Stimulated activated memory B cell treated with anti-CD40 and anti-IgM and Interleukin-4, amounts not matched to agents 10 μg/mL and 1 μg/mL and 100 μg/mL, for 72 hours (primary cell): ENCODE measurements at places on chromosomes 3 and 15.

GRCh38 chr3:113136071-113136470 lies 75.3 kb upstream of the BOC start:
- peaks cover 3% of the 10 kb centered on the region for H3K4me1 ChIP-seq
- no peak overlapping the region for H3K4me3 ChIP-seq
- no peak for ATAC-seq
- no peak overlapping the region for H3K27ac ChIP-seq

DNA sequence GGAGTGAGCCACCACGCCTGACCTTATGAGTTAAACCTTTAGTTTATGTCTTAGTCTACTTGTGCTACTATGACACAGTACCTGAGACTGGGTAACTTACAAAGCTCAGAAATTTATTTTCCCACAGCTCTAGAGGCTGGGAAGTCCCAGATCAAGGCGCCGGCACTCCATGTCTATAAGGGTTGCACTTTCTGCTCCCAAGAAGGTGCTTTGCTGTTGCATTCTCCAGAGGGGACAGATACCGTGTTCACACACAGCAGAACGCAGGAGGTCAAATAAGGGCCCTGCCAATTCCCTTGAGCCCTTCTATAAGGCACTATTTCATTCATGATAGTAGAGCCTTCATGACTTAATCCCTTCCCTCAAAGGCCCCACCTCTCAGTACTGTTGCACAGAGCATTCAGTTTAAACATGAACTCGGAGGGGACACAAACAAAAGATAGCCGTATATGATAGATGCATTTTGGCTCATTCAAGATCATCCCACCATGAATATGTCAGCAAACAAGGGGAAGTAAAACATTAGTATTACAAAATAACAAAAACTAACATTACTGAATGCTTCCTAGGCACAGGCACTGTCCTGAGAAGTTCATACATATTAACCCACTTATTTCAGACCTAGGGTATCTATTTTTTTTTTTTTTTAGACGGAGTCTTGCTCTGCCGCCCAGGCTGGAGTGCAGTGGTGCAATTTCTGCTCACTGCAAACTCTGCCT lies 26.5 kb downstream of the PLA1A start:
- no peak overlapping the region for H3K4me3 ChIP-seq
- ATAC-seq, result no peak
- peaks cover 50% of the 10 kb centered on the region for H3K4me1 ChIP-seq
- no peaks in the 10 kb centered on the region for H3K27me3 ChIP-seq
- H3K27ac ChIP-seq, result no peak overlapping the region
- peaks cover 23% of the 10 kb centered on the region for H3K36me3 ChIP-seq

GRCh38 chr3:49563040-49563578 lies 8.8 kb downstream of the BSN start:
- H3K4me3 ChIP-seq, result no peak overlapping the region
- ATAC-seq, result no peak
- H3K27ac ChIP-seq, result no peak overlapping the region
- no peaks in the 10 kb centered on the region for H3K36me3 ChIP-seq
- H3K27me3 ChIP-seq, result peaks cover 49% of the 10 kb centered on the region

DNA sequence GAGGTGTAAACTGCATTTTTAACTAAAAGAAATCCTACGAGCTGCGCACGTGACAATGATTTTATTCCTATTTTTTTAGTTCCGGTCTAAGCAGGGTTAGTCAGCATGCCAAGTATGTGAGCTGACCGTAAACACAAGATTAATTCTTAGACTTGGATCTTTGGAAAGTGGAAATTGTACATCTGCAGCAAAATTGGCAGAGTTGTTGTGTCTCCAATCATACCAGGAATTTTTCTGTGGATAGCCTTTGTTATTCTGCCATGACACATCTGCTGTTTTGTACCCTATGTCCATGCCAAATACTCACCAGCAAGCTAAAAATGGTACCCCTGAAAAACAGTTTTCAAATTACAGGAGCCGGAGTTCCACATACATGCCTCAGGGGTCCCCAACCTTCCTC lies 562.5 kb downstream of the UNC13C start:
- H3K4me1 ChIP-seq, result no peaks in the 10 kb centered on the region
- no peaks in the 10 kb centered on the region for H3K36me3 ChIP-seq
- no peak overlapping the region for H3K27ac ChIP-seq
- H3K4me3 ChIP-seq, result no peak overlapping the region
- ATAC-seq, result no peak

DNA sequence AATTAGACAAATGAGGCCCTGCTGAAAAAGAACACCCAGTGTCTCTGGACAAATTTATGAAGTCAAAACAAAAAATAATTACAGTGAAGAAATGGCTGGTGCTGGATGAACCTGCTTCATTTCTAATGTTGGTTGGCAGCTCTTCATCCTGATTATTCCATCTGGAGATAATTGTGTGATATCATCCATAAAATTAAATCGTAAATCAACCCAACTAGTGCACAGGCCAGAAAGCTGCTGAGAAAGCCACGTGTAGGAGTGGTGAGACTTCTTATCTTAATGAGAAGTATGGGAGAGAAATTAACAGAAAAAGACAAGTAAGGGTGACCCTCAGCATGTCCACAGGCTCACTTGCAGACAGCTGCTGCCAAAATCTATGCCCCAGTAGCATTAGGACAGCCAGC lies 465.2 kb upstream of the TGFBR2 start:
- H3K27ac ChIP-seq, result no peak overlapping the region
- no peaks in the 10 kb centered on the region for H3K4me1 ChIP-seq
- no peaks in the 10 kb centered on the region for H3K27me3 ChIP-seq

GRCh38 chr15:47362118-47362905 lies 355.0 kb upstream of the SEMA6D start:
- no peak overlapping the region for H3K4me3 ChIP-seq
- H3K4me1 ChIP-seq, result no peaks in the 10 kb centered on the region
- H3K27me3 ChIP-seq, result no peaks in the 10 kb centered on the region
- ATAC-seq, result no peak
- no peaks in the 10 kb centered on the region for H3K36me3 ChIP-seq

DNA sequence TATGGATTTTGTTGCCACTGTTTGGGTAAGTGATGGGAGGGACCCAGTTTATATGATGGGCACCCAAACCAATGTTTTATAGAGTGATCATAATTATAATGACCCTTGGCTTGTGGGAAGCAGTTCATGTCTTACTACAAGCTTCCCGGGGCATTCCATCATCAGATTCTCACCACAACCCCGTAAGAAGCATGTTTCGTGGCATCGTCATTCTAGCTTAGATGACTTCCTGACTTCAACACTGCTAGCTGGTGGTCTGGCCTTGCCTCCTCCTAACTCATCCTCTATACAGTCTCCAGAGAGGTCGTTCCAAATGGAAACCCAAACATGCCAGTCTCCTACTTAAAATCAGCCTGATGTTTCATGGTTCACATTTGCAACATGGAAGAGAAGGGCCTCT lies 226.9 kb downstream of the ADAMTS9 start:
- H3K4me3 ChIP-seq, result no peak overlapping the region
- H3K36me3 ChIP-seq, result no peaks in the 10 kb centered on the region
- no peak overlapping the region for H3K27ac ChIP-seq

- H3K27ac ChIP-seq, result peak overlapping the region; percentile 84
- peaks cover 32% of the 10 kb centered on the region for H3K4me1 ChIP-seq
- peak; percentile 96 for ATAC-seq
- no peak overlapping the region for H3K4me3 ChIP-seq
Observed at GRCh38 chr3:152595975-152596821, 238.7 kb upstream of the P2RY1 start.

GRCh38 chr3:129046037-129046731 lies 14.4 kb upstream of the GP9 start:
- H3K27ac ChIP-seq, result no peak overlapping the region
- no peaks in the 10 kb centered on the region for H3K4me1 ChIP-seq
- H3K4me3 ChIP-seq, result no peak overlapping the region
- ATAC-seq, result peak; percentile 36

DNA sequence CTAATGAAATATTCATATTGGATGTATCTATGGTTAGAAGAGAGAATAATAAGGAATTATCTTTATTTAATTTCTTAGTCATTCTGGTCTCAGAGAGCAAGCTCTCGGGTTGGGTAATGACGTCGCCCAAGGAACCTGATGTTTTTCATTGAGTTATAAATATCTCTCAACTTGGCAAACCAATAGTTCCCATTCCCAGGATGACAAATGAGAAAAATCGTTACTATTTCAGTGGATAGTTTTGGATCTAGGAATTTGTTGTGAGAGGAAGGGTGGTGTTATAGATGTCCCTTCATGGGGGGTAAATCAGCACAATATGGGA lies 162.9 kb upstream of the NR2E3 start:
- no peaks in the 10 kb centered on the region for H3K4me1 ChIP-seq
- H3K27ac ChIP-seq, result no peak overlapping the region
- no peak for ATAC-seq

DNA sequence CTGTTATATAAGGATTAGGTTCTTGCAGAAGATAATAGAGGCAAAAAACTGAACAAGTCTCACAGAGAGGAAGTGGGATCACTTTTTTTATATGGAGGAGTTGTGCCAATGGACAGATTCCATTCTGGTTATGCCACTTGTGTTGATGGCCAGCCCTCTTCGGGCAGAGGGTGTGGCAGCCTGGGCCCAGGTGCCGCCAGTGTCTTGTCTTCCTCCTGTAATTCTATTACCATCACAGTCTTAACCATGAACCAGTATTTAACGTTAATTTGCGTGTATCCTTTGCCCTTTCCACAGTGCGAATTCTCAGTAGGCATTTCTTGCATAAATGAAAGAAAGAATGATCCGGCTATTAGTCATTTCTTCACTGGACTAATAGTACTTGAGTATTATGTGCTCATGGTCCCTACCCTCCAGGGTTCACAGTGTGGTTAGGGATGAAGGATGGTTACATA lies 7.0 kb upstream of the USP4 start:
- no peaks in the 10 kb centered on the region for H3K36me3 ChIP-seq
- peak overlapping the region; percentile 98 for H3K27ac ChIP-seq
- H3K4me1 ChIP-seq, result peaks cover 48% of the 10 kb centered on the region
- no peak for ATAC-seq
- no peak overlapping the region for H3K4me3 ChIP-seq

DNA sequence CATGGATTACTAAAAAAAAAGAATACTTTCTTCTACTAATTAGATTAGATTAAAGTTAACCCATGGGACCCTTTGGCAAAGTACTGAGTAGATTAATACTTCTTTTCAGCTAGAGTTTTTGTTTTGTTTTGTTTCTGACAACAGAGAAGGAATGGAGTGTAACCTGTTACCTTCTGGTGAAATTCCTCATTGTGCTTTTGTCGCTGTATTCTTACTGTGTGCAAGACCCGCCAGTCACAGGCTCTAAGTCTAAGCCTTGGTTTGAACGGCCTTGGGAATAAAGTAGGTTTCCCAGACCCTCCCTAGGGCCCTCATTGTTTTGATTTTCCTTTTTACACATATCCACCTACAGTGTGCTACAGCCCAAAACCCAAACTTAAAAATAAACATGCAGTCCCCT lies 171.1 kb upstream of the IL12A start:
- peaks cover 18% of the 10 kb centered on the region for H3K27me3 ChIP-seq
- H3K36me3 ChIP-seq, result no peaks in the 10 kb centered on the region
- no peak for ATAC-seq
- H3K4me1 ChIP-seq, result peaks cover 6% of the 10 kb centered on the region
- H3K27ac ChIP-seq, result no peak overlapping the region
- H3K4me3 ChIP-seq, result no peak overlapping the region
